Osteocyte (in vitro differentiated cells): ENCODE measurements at places on chromosomes 7 and 10. TPM values are rescaled to one million over a fixed set of nuclear protein-coding genes. Genes with fewer than 3 reads are reported as not detected.
A peak's percentile ranks its signal among the peaks of the same experiment; 100 is the strongest.

AGR2 gene
- total RNA-seq: not detected in 2 replicates

DNA sequence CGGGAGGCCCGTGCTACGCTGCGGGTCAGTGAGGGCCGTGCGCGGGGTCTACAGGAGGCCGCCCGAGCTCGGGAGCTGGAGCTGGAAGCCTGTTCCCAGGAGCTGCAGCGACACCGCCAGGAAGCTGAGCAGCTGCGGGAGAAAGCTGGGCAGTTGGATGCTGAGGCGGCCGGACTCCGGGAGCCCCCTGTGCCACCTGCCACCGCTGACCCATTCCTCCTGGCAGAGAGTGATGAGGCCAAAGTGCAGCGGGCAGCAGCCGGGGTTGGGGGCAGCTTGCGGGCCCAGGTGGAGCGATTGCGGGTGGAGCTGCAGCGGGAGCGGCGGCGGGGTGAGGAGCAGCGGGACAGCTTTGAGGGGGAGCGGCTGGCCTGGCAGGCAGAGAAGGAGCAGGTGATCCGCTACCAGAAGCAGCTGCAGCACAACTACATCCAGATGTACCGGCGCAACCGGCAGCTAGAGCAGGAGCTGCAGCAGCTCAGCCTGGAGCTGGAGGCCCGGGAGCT, 7.0 kb downstream of the LZTS2 start:
- DNase-seq: no peak

DNA sequence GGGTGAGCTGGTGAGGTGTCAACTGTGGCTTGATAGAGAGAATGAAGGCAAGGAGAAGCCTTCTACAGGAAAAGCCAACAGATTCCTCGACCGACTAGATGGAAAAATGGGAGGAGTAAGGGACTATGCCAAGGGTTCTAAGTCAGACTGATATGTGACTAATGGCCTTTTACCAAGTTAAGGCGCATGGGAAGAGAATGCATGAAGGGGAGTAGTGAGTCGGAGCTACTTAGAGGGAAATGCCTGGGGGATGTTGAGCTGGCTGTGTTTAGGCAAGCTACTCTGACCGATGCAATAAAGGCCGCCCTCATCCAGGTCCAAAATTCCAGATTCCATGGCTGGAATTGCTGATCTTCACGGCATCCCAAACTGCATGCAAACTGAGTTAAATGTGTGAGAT, 48.2 kb downstream of the APBB1IP start:
- DNase-seq: no peak

- no peak for DNase-seq
These were observed 21.6 kb downstream of the SEMA3D start for GRCh38 chr7:85165263-85165662.

SPDYE9 gene
- not detected in 2 replicates for total RNA-seq

VAX1 gene
- total RNA-seq: 3.2 and 4.0 TPM in 2 replicates

DNA sequence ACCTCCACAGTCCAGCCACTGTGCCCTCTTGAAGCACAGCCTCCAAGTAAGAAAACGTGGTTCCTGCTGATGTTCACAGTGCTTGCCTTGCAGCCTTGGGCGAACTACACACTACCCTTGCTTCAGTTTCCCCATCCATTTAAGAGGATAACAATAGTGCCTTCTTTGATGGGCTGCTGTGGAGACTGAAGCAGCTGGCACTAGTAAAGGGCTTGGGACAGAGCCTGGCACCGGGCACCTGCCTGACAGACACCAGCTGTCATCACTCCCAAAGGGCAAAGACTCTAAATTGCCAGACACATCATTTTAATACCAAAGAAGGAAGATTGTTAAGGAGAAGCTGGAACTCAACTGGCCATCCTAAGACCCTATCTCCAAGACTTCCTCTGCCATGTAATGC, 3.1 kb upstream of the C10orf90 start:
- DNase-seq: peak; percentile 48

GRCh38 chr7:98314469-98314868, 33.0 kb downstream of the BRI3 start:
- no peak for DNase-seq

DNA sequence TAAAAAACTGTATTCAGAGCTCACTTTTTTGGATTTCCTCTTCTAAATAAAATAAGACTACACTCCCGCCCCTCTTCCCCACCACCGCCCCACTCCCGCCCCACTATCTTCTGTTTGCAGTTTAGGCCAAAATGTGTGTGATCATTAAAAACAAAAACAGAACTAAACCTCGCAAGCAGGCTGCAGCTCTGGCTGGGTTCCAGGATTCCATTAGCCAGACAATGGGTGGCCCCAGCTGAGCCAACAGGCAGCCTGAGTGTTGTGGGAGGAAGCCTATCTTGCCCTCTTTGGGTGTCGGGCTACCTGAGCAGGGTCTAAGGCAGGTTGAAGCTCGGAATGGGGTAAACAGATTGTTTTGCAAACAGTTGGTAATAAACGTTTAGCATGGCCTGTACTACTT, 41.7 kb downstream of the ARL4A start:
- no peak for DNase-seq

TMEM176A gene
- total RNA-seq: not detected in 2 replicates

TMEM270 gene
- not detected in 2 replicates for total RNA-seq

OR2A14 gene
- total RNA-seq: not detected in 2 replicates

GRCh38 chr10:126009650-126010049, 113.3 kb downstream of the FANK1 start:
- DNase-seq: no peak

ADRA2A gene
- not detected in 2 replicates for total RNA-seq

SPAM1 gene
- not detected in 2 replicates for total RNA-seq

GRCh38 chr7:7504910-7505704, 30.6 kb downstream of the COL28A1 start:
- DNase-seq: no peak

DNA sequence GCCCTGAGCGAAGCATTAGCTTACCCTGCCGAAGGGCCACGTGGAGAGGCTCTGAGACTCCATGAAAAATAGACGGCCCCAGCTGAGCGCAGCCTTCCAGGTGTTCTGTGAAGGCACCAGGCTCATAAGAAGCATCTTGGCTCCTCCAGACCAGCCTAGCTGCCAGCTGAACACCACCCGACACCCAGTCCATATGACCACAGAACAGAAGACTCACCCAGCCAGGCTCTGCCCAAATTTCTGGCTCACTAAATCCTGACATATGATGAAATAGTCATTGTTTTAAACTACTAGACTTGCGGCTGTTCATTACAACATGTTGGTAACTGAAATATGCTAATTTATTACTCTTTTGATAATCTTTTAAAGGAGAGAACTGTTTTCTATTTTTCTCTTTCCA, 99.5 kb upstream of the ABI1 start:
- no peak for DNase-seq

DNA sequence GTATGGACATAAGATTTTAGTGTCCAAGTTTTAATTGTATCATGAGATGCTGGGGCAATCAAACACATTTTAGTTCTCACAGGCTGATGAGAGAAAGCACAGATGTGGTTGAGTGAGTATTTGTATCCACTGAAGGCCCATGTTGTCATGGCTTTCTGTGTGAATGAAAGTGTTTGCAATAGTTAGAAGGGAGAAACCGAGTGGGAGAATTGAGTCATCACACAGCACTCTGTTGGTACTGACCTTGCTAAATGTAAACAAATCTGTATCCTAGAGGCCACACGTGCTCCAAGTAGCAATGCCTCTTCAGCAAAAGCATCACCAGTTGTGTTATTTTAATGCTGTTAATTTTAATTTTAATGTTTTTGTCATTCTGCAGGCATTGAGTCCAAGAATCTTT, 121.2 kb downstream of the EMX2 start:
- no peak for DNase-seq

GRID1 gene
- total RNA-seq: 0.11 TPM in 1 of 2 replicates, not detected in the other

NKX1-2 gene
- not detected in 2 replicates for total RNA-seq

GRCh38 chr7:16078076-16078952, 343.0 kb downstream of the CRPPA start:
- DNase-seq: no peak
